ENCODE measurements at places on chromosomes 1 and 21.
A peak's percentile ranks its signal among the peaks of the same experiment; 100 is the strongest.

GRCh38 chr1:41806472-41807155, 112.1 kb downstream of the HIVEP3 start:
- DNase-seq: no peak

GRCh38 chr1:206582971-206583706, 29.1 kb downstream of the EIF2D start:
- DNase-seq: no peak

DNA sequence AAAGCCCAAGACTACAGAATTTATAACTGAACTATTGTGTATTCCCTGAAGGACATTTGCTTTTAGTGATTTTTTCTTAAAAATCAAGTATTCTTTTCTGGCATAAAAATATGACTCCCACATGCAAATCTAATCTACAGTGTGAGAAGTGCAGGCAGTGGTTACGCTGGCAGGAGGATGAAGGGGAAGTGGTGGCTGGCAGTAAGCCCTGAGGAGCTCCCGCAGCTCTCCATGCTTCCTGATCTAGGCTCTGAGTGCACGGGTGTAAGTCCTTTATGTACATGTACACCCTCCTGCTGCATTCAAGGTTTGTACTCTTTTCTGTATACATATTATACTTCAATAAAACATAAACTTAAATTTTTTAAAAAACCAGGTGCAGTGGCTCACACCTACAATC, 67.5 kb upstream of the PRDX6 start:
- no peak for DNase-seq

DNA sequence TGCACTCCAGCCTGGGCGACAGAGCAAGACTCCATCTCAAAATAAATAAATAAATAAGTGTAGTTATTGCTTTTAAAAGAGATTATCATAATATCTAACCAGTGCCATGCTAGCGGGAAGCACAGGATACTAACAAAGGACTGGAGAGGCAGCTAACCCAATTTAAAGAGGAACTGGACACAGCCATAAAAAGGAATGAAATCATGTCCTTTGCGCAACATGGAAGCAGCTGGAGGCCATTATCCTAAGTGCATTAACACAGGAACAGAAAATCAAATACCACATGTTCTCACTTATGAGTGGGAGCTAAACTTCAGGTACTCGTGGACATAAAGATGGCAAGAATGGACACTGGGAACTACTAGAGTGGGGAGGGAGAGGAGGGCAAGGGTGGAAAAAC, 54.9 kb downstream of the TM2D1 start:
- DNase-seq: no peak

GRCh38 chr1:110607536-110608230, 1.5 kb upstream of the KCNA2 start:
- no peak for DNase-seq

DNA sequence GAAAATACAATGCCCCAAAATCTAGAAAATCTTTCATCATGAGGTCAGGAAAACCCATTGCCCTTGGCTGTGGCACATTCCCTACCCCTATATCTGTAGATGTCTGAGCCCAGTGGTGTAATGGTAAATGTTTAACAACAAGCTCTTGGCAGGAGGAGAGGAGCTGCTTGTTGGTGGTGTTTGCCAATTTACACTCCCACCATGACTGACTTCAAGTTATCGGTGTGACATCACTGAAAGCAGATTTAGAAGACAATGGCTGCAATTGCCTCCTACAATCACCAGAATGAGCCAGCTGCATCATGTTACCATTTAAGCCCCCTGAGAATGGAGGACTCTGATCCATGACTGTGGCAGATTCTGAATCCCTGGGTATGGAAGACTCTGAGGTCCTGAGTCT, 70.9 kb downstream of the SDC3 start:
- DNase-seq: no peak

GRCh38 chr21:44817914-44818639, at the start of gene SUMO3:
TSS of gene SUMO3 (minus strand) at chr21:44818062. CDS start at chr21:44817968, 94 bp downstream.
- DNase-seq: peak; percentile 74

- DNase-seq: peak; percentile 63
These were observed 4.9 kb upstream of the PROX1 start for GRCh38 chr1:213982672-213983492.

DNA sequence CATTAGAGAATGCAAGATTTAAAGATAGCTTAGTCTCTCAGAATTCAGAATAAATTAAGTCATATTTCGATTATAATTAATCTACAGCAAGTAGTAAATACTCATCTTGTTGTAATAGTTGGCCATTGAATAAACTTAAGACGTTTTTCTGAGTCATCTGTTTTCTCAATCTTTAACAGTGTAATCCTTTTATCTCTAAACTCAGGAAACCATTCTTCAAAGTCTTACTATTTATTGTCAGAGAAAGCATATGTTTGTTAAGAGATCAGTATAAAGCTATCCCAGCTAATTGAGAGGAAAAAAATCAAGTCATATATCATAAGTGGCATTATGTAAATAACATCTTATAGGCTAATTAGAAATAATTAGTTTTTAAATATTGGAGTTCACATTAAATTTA, 201.2 kb upstream of the ADAMTS5 start:
- DNase-seq: no peak

DNA sequence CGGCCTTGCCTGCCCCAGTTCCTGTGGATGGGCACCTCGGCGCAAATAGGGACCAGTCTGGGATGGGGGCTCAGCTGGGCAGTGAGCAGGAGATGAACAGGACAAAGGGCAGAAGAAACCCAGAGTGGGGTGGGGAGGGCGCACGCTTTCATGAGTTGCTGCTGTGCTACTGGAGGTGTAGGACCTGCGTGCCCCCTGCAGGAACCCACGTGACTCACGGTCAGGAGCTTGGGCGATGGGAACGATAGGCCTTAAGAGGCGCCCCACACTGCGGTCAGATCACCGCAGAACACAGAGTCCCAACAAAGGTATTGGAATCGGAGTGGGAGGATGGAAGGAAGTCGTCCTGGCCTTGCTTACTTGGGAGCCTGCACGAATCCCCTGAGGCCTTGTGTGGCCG, 17.2 kb downstream of the PRDM15 start:
- DNase-seq: no peak

- no peak for DNase-seq
These were observed 58.6 kb upstream of the NTPCR start for GRCh38 chr1:232891656-232892317.

DNA sequence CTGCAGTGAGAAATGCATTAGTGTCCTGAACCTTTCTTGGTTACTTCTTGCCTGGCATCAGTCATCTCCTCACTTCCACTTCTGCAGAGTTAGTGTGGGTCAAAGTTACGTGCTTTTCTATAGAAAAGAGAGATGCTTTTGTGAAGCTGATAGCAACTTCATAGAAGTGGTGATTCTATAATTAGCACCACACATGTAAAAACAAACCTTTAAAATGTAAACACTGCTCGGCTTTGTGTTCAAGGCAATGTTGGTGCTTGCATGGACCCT, 57.3 kb downstream of the MRPS6 start:
- DNase-seq: no peak

DNA sequence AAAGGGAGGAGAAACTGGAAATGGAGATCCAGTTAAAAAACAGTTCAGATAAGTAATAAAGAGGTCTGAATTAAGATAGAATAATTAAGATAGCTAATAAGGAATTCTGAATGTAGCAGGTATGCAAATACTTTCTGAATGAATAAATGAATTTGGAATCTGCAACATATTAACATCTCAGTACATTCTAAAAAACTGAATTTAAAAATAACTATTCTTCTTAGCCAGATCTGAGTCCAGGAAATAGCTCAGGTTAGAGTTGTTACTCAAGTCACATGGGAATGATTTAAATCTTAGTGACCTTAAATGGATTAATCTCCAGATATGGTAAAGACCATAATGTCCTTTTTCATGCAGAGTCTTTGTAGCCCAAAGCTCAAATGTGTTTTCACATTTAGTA, 51.2 kb downstream of the EYA3 start:
- DNase-seq: no peak

- no peak for DNase-seq
These were observed 15.0 kb upstream of the CEP85 start for GRCh38 chr1:26218906-26219494.

DNA sequence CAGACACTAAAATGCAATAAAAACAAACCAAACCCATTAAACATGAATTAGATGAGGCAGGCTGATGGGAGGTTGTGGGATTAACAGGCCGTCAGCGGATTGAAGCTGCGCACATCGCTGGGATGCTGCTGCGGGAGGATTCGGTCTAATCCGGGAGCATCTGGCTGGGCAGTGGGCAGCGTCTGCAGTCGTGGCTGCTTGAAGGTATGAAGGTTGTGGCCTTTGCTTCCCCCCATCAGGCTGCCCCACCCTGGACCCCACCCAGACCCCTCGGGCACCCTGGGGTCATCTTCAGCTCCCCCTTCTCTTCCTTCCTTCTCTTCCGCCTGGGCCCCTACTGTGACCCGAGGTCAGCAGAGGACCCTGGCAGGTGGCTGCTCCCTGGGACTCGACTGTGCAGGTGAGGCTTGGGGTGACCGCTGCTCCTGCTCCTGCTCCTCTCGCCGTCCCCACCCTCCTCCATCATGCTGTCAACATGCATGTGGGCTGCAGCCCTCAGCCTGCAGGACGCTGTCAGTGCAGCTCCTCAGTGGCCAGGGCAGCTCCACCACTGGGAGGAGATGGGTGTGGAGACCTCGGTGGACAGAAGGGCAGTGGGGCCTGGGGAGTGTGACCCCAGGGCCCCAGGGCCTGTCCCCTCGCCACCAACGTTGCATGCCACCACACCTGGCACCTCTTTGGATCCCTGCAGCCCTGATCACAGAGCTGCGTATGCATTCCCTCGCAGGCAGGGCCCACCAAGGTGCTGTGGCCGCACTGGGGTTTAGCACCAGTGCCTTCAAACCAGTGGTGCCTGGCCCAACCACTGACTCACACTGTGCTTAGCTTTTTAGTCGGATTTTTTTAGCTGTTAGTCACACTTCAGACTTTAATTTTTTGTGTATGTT, 112.2 kb upstream of the COL6A1 start:
- DNase-seq: no peak

GRCh38 chr1:68112835-68113243, 62.4 kb upstream of the DIRAS3 start:
- peak; percentile 75 for DNase-seq

GRCh38 chr1:207412845-207413244, 41.3 kb upstream of the CR2 start:
- no peak for DNase-seq

DNA sequence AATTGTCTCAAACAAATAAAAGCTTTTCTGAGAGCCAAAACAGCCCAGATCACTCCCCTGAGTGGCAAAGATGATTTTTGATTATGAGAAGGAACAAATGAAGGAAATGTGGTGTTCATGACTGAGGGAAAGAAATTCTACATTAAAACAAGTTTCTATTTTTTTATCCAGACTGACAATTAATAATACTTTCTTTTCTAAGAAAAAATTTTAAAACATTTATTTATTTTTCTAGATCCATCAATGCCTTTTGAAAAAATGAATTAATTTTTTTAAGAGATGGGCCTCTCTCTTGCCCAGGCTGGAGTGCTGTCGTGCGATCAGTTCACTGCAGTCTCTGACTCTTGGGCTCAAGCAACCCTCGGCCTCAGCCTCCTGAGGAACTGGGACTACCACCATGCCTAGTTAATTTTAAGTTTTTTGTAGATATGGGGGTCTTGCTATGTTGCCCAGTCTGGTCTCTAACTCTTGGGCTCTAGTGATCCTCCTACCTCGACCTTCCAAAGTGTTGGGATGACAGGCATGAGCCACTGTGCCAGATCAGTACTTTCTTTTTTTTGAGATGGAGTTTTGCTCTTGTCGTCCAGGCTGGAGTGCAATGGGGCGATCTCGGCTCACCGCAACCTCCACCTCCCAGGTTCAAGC, 11.2 kb upstream of the TXNIP start:
- no peak for DNase-seq

Data from globus pallidus (tissue), 1 donor.